Placental epithelial cell (primary cell): ENCODE measurements at places on chromosomes 7 and 10. TPM values are rescaled to one million over a fixed set of nuclear protein-coding genes. Genes with fewer than 3 reads are reported as not detected.

UCMA gene
- not detected in 2 replicates for total RNA-seq

HOXA11 gene
- 0.11 TPM in 1 of 2 replicates, not detected in the other for total RNA-seq

ARMC3 gene
- not detected in 2 replicates for total RNA-seq

GHRHR gene
- 2.0 TPM in 1 of 2 replicates, not detected in the other for total RNA-seq

IFIT1B gene
- total RNA-seq: 0.11 TPM in 1 of 2 replicates, not detected in the other

TSPAN13 gene
- total RNA-seq: 44.4 and 91.1 TPM in 2 replicates

PNLIP gene
- not detected in 2 replicates for total RNA-seq

RPA3 gene
- 17.3 and 20.7 TPM in 2 replicates for total RNA-seq

GDF2 gene
- total RNA-seq: not detected in 2 replicates

KCNH2 gene
- under 0.01 TPM in 2 replicates for total RNA-seq

GFRA1 gene
- under 0.01 TPM in 2 replicates for total RNA-seq

SRGN gene
- total RNA-seq: 0.39 TPM in 1 of 2 replicates, not detected in the other

GRM8 gene
- total RNA-seq: 0.43 TPM in 1 of 2 replicates, not detected in the other

C10orf67 gene
- total RNA-seq: 0.33 TPM in 1 of 2 replicates, not detected in the other

ANKRD61 gene
- total RNA-seq: not detected in 2 replicates
